ENCODE measurements at places on chromosomes 7 and 10.
A peak's percentile ranks its signal among the peaks of the same experiment; 100 is the strongest.

GRCh38 chr7:127382301-127383085 is 10.0 kb downstream of the ZNF800 start:
- no peak for DNase-seq

DNA sequence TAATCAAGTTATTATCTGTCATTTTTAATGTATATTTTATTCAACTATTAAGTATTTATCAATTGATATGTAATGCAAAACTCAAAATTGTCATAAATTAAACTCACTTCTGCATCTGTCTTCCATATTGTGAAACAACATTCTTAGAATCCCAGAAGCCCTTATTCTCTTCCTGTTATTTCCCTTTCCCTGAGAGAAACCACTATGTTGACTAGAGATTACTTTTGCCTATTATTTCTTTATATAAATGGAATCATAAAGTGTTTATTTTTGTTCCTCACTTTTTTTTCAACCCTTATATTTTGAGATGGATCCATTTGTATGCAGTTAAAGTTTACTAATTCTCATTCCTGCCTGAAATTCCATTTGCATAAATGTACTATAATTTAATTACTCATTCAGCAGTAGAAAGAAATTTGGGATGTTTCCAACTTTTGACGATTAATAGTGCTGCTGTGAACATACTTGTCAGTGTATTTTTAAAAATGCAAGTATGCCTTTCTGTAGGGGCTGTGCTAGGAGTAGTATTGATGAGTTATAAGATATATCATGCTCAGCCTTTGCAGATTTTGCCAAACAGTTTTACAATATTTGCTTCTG is 211.2 kb downstream of the SEMA3D start:
- DNase-seq: no peak

GRCh38 chr7:8035647-8036518 is 67.3 kb downstream of the GLCCI1 start:
- no peak for DNase-seq

- no peak for DNase-seq
Observed at GRCh38 chr10:21095073-21095472, 198.0 kb upstream of the NEBL start.

GRCh38 chr7:129191272-129191671 is 2.8 kb downstream of the SMO start:
- no peak for DNase-seq

- DNase-seq: no peak
Observed at GRCh38 chr7:30844483-30844874, 67.2 kb upstream of the AQP1 start.

- DNase-seq: no peak
Observed at GRCh38 chr7:119630406-119630969, 642.5 kb upstream of the KCND2 start.

DNA sequence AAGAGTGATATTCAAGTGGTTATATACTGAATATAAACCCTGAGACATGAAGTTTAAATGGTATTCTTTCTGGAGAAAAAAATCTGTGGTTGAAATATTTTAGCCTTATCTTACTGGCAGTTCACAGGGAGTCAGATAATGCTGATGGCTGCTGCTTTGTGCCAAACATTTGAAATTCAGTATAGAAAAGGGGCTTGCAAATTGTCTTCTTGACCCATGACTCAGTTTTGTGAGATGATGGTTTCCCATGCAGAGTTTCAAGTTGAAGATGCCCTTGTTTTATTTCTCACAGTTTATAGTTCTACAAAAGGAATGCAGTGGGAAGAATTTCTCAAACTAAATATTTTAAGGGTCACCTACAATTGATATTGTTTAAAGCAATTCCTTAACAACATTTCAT is 251.1 kb upstream of the MEOX2 start:
- DNase-seq: no peak

- no peak for DNase-seq
Observed at GRCh38 chr7:7212612-7213011, 30.3 kb downstream of the C1GALT1 start.

- DNase-seq: no peak
Observed at GRCh38 chr10:84783909-84784308, 455.5 kb downstream of the CCSER2 start.

DNA sequence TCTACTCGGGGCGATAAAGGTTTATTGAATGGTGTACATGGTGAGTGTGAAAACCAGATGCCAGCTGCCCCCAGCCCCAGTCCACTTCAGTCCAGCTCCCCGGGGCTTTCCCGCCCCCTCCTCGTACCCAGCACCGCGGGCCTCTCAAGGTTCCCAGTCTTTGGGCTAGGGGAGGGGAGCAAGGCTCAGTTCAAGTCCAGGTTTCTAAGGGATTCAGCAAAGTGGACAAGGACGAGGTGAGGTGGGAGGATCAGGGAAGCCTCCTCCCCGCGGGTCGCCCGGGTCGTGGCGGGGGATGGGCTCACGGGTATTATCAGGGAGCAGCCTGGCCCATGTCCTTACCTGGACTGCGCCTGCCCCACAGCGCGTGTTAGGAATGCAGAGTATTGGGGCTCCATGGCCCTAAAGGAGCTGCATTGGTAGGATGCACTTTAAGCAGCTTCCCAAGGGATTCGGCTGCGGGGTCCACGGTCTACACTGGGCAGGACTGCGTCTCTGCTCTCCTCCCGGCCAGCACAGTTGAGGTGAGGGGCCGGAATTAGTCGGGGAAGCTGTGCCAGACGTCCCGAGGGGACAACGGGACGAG is 541 bp upstream of the PFKFB3 start:
- DNase-seq: peak; percentile 18

DNA sequence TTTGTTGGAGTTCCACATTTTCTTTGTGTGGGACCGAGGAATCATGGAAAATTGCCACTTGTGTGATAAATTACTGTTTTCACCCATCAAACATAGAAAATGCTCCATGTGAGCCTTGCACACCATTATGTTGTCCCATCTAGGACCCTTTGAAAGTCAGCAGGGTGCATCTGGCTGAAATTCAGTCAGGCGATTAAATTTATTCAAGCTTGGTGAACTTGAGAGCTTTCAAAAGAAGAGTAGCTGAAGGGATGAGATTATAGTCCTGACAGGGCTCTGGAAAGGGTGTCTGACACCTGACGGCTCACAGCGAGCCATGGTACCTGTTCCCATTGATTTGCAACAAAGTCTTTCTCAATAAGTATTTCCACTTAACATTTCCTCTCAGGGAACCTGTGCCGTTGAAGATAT is 399.7 kb upstream of the ETV1 start:
- no peak for DNase-seq

- DNase-seq: no peak
Observed at GRCh38 chr10:132136689-132137088, 50.1 kb upstream of the DPYSL4 start.
